ENCODE measurements at places on chromosomes 12 and 14.

- no peaks in the 10 kb centered on the region for H3K36me3 ChIP-seq
- H3K4me3 ChIP-seq = no peak overlapping the region
- no peak overlapping the region for H3K27ac ChIP-seq
- H3K4me1 ChIP-seq = peaks cover 4% of the 10 kb centered on the region
- no peak for DNase-seq
Observed at GRCh38 chr12:131044760-131045381, 91.2 kb downstream of the ADGRD1 start.

DNA sequence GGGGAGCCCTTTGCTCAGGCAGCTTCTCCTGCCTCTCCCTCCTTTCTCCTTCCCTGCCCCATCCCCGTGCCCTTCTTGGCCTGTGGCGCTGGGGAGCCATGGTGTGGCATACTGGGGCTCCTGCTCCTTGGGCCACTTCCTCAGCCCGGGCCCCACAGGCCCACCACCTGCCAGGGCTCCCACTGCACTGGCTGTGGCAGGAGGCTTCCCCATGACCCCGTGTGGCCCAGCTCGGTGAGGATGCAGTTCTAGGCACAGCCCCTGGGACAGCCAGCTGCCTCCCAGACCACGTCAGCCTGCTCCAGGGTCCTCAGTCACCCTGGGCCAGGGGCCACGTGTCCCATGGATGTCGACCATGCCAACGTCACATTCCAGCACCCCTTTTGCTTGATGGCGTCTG lies 13.0 kb upstream of the AMN start:
- peaks cover 18% of the 10 kb centered on the region for H3K36me3 ChIP-seq
- H3K4me3 ChIP-seq = no peak overlapping the region
- DNase-seq = no peak
- no peak overlapping the region for H3K27ac ChIP-seq
- no peaks in the 10 kb centered on the region for H3K27me3 ChIP-seq
- peaks cover 9% of the 10 kb centered on the region for H3K4me1 ChIP-seq

DNA sequence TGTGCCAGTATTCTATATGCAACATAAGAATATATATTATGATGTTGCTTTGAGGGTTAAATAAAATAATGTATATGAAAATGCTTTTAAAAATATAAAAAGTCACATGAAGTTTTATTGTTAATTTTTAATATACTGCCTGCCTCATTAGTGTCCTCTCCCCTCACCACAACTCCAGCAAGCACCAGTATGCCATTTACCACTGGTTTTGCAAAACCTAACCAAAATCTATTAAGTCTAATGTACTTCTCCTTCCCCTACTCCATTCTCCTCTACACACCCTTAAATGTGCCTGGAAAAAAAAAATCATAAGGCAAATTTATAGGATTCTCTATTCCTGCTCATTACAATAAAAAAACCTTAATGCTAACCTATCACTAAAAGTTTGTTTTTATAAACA lies 24.0 kb upstream of the GNG2 start:
- H3K4me1 ChIP-seq = peaks cover 3% of the 10 kb centered on the region
- no peaks in the 10 kb centered on the region for H3K36me3 ChIP-seq
- H3K27ac ChIP-seq = no peak overlapping the region
- DNase-seq = no peak
- H3K27me3 ChIP-seq = no peaks in the 10 kb centered on the region

- H3K27ac ChIP-seq = no peak overlapping the region
- H3K4me3 ChIP-seq = peak overlapping the region; percentile 37
- no peaks in the 10 kb centered on the region for H3K27me3 ChIP-seq
- peaks cover 18% of the 10 kb centered on the region for H3K4me1 ChIP-seq
Observed at GRCh38 chr12:26576266-26576665, 256.7 kb downstream of the ITPR2 start.

GRCh38 chr12:8446642-8447547 lies 8.9 kb upstream of the CLEC6A start:
- H3K4me1 ChIP-seq = peaks cover 2% of the 10 kb centered on the region
- H3K27ac ChIP-seq = no peak overlapping the region
- H3K36me3 ChIP-seq = no peaks in the 10 kb centered on the region
- DNase-seq = no peak

DNA sequence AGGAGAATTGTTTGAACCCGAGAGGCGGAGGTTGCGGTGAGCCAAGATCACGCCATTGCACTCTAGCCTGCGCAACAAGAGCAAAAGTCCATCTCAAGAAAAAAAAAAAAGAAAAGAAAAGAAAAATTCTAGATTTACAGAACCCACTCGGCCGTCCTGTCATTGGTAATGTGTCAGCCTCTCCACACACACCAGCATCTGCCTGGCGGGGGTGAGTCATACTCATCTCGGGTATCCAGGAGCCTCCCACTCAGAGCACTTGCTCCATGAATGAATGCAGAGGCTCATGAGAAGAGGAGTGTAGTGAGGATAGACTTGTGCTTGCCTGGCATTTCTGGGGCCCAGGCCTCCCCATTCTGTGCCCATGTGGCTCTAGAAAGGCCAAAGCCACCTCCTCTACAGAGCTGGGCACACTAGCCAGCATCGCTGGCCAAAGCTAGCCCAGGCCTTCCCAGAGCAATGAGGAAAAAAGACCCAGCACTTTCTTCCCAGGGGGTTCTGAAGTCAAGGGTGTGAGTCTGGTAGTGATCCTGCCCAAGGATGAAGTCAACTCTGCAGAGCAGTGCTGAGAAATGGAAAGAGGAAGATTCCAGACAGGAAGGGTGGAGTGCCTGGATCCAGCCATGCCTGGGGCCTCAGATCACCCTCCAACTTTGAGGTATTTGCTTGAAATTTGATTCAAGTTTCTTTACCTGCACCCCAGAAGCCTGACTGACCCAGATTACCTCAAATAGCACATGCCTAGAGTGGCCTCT lies 31.2 kb upstream of the KLC1 start:
- peaks cover 3% of the 10 kb centered on the region for H3K36me3 ChIP-seq
- H3K4me1 ChIP-seq = no peaks in the 10 kb centered on the region
- H3K27me3 ChIP-seq = no peaks in the 10 kb centered on the region
- no peak for DNase-seq

DNA sequence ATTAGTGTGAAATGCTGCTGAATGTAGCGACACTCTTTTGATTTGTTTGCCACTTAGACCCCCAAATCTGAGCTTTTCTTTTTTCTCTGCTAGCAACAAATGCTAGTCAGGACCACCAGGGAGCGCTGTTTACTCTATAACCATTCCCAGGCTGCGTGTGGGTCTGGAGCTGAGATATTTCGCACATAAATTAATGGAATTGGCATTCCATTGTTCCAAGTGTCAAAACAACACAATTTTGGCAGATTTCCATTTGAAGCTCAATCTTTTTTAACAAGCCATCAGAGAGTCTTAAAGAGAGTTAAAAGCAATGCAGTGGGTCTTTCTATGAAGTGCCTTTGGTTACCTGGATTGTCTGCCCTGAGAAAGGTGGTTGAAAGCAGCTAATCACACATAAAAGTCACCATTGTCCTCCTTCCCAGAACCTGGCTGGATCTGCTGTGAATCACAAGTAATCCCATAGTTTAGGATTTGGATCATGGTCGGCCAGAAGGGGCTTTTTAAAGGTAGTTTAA lies 7.4 kb upstream of the TMEM132C start:
- H3K36me3 ChIP-seq = no peaks in the 10 kb centered on the region
- DNase-seq = no peak
- no peak overlapping the region for H3K27ac ChIP-seq
- H3K4me3 ChIP-seq = no peak overlapping the region
- H3K27me3 ChIP-seq = peaks cover 3% of the 10 kb centered on the region

DNA sequence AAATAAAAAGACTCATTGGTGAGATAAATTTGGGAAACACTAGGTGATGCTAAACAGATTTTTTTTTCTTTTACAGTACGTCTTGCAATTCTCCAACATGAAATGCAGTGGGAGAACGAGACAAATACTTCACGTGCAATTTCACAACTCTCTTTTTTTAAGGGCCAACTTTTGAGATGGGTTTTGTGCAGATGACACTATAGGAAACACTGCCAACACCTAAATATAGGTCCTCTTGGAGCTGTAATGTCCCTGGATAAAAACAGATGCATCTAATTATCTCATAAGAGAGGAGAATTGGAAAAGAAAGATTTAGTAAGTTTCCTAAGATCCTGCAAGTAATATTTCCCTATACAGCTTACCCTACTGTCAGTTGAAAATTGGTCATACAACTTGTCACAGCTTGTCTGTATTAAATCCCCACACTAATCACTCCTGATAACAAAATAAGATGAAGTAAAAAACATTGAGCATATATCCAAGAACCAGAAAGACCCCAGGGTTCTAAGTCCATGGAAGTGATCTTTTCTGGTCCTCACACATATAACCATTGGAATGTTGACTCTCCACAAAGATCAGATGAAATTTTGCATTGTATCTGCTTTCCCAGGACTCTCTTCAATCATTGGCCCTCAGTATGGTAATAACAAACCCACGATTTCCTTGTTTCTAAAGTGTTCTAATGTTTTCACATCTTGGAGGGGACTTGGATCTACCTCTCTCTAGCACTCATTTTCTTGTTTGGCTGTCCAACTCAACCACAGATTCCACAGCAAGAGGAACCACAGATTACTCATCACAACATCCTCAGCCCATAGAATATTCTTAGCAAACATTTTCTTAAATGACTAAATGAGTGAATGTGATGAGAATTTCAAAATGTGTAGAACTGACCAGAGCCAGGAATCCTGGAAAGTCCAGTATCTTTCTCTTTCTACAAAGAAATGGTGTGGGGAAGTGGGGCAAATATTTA lies 769.4 kb upstream of the USP15 start:
- no peak for DNase-seq
- no peaks in the 10 kb centered on the region for H3K36me3 ChIP-seq
- no peak overlapping the region for H3K4me3 ChIP-seq
- no peaks in the 10 kb centered on the region for H3K27me3 ChIP-seq

- H3K4me1 ChIP-seq = peaks cover 40% of the 10 kb centered on the region
- H3K27me3 ChIP-seq = no peaks in the 10 kb centered on the region
- peak overlapping the region; percentile 90 for H3K4me3 ChIP-seq
- DNase-seq = peak; percentile 37
Observed at GRCh38 chr14:70640938-70641547, 673 bp upstream of the TTC9 start.

DNA sequence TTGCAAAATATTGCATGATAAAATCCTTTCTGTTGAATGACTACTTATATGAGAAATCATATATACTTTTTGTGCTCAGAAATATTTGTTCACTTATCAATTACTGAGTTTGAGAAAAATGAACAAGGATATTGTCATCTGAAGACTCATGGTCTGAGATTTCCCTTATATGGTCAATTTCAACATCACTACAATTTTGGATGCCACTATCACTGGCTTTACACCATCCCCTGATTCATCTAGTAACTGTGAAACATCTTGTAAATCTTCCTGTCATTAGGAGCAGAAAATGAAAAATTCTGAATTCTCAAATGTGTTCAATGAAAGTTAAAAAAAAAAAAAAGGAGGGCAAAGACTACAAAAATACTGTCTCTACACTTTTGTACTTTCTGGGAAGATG lies 21.8 kb upstream of the GXYLT1 start:
- no peak overlapping the region for H3K4me3 ChIP-seq
- no peak for DNase-seq
- peaks cover 16% of the 10 kb centered on the region for H3K4me1 ChIP-seq

- peaks cover 1% of the 10 kb centered on the region for H3K27me3 ChIP-seq
- peaks cover 2% of the 10 kb centered on the region for H3K36me3 ChIP-seq
- H3K4me1 ChIP-seq = no peaks in the 10 kb centered on the region
- DNase-seq = no peak
- no peak overlapping the region for H3K27ac ChIP-seq
Observed at GRCh38 chr12:27646149-27646548, 50.1 kb upstream of the REP15 start.

DNA sequence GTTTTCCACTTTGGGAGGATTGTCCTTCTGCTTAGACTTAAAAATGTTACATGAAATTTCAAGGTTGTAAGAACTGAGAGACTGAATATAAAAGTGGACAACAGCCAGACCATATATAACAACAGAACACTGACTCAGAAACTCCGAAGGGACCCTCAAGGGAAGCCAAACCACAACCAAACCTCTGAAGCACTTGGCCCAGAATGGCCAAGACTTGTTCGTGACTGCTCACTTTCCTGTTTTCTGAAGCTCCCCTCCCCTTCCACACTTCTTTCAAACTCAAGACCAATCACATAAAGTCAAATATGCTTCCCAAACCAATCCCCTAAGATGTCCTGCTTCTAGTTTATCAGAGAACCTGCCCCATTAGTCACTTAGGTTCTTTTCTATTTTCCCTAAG lies 13.7 kb downstream of the OR6J1 start:
- peaks cover 12% of the 10 kb centered on the region for H3K27me3 ChIP-seq
- DNase-seq = no peak
- no peak overlapping the region for H3K4me3 ChIP-seq

DNA sequence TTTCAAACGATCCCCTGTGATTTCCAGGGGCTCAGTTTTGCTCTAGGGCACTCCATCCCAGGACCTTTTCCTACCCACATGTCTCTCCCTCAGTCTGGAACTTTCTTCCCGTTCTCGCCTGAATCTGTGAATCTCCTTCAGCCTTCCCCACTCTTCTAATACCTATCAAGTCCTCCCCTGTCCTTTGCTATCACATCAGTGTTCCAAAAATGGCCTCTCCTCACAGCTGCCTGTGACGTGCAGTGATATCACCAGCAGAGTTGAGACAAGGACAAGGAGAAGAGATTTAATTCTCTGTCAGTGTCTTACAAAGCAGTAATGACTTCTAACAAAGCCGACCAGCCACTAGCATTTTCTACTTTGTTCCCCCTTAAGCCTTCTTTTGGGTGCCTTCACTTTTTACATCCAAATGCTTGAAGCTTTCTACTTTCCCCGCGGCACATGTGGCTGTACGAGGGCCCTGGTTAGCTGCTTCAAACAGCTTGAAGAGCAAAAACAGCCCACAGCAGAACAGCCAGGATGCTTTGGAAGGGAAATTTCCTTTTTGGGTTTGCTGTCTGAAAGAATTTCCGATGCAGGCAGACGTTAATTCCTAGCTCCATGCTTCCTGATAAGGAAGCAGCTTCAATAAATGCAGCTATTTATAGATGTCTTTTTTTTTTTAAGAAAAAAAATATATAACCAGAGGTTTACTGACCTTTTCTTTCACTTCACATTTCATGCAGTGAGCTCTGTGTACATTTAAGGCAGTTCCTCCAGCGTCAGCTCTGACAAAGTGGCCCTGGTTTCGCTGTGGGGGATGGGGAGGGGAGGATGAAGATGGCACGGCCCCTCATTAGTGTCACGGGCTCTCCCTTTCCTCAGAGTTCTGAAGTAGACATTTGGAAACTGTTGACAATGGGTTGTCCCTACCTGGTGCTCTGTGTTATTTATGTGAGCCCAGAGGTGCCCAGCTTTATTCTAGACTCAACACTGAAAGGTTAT lies 109.3 kb downstream of the ETV6 start:
- peaks cover 49% of the 10 kb centered on the region for H3K4me1 ChIP-seq
- H3K36me3 ChIP-seq = peaks cover 17% of the 10 kb centered on the region
- peak; percentile 52 for DNase-seq
- H3K27ac ChIP-seq = peak overlapping the region; percentile 95
- H3K27me3 ChIP-seq = no peaks in the 10 kb centered on the region
- H3K4me3 ChIP-seq = peak overlapping the region; percentile 54
